G401 (cell line): ENCODE measurements at places on chromosomes 4 and X.

- DNase-seq: no peak
These were observed 19.1 kb downstream of the SPANXN2 start for GRCh38 chrX:143701460-143701859.

DNA sequence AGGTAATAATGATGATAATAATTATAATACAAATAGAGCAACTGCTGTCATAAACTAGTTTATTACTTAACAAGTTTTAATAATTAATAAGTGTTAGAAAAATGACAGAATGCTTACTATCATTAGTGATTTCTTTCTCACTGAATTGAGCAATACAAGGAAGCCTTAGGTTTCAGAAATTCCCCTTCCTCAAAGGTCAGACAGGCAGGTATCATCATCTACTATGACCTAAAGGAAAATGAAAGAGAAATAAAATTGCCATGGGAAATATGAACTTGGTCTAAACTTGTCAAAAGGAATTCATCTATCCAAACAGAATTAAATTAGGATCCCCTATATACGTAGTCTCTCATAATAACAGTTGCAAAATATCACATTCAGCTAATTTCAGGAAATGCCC is 56.3 kb upstream of the SLC7A11 start:
- DNase-seq: no peak

- no peak for DNase-seq
These were observed 4.7 kb downstream of the SLIT2 start for GRCh38 chr4:20256381-20256881.

- no peak for DNase-seq
These were observed 79.8 kb upstream of the OGT start for GRCh38 chrX:71453056-71453455.

DNA sequence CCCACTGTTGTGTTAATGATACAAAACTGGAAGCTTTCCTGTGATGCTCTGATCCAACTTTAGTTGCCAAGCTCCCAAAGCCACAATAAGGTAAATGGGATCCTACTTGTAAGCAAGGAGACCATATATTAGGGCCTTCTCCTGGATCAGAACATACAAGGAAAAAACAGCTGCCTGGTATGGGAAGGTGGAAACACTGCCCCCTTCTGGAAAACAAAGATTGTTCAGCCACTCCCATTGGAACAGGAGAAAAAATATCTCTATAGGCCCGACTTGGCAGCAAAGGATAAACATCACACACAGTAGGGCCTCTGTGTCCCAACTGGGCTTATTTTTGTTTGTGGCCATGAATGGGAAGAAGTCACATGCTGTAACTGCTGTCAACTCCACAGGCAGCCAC is 166.5 kb downstream of the TBX22 start:
- no peak for DNase-seq

DNA sequence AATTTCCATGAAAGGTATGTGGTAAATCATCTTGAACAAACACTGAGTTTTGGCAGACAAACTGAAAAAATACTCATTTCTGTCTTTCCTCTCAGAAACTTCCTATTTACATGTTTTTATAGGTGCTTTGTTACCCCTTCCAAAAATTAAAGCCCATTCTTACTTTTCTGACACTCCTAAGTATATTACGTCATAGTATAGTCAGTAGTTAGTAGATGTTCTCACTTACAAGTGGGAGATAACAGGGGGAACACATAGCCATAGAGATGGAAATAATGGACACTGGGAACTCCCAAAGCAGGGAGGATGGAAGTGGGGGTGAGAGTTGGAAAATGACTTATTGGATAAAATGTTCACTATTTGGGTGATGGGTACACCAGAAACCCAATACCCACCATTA is 28.8 kb downstream of the TXK start:
- no peak for DNase-seq

GRCh38 chr4:10506077-10506476 is 48.9 kb upstream of the ZNF518B start:
- no peak for DNase-seq

GRCh38 chr4:141247430-141247780 is 26.7 kb downstream of the ZNF330 start:
- DNase-seq: no peak

DNA sequence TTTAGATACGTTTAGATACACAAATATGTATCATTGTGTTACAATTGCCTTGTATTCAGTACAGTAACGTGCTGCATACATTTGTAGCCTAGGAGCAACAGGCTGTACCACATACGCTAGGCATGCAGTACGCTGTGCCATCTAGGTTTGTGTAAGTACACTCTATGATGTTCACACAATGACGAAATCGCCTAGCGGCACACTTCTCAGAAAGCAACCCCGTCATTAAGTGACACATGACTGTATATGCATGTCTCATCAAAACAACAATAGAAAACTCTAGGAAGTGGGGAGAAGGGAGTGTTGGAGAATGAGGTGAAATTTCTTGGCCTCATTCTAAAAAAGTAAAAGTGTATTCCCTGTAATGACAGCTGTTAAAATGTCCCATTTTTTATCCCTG is 32.7 kb downstream of the CCDC149 start:
- DNase-seq: no peak

- no peak for DNase-seq
These were observed 437.1 kb upstream of the CTSO start for GRCh38 chr4:156390599-156391324.

- DNase-seq: no peak
These were observed 379.5 kb upstream of the FGF13 start for GRCh38 chrX:139091066-139091465.

GRCh38 chrX:70049925-70050324 is at the start of gene AWAT2:
Gene AWAT2 (minus strand): TSS chrX:70049938. CDS start chrX:70049932, 6 bp downstream.
- no peak for DNase-seq

- no peak for DNase-seq
These were observed 474.4 kb downstream of the RAPGEF2 start for GRCh38 chr4:159577241-159577640.

DNA sequence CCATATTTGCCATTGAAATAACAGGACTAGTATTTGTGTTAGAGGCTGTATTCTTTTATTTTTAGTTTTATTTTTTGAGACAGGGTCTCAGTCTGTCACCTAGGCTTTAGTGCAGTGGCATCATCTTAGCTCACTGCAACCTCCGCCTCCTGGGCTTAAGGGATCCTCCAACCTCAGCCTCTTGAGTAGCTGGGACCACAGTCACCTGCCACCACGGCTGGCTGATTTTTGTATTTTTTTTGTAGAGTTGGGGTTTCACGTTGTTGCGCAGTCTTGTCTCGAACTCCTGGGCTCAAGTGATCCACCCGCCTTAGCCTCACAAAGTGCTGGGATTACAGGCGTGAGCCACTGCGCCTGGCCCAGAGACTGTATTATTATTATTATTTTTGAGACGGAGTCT is 15.3 kb downstream of the TMEM131L start:
- no peak for DNase-seq

DNA sequence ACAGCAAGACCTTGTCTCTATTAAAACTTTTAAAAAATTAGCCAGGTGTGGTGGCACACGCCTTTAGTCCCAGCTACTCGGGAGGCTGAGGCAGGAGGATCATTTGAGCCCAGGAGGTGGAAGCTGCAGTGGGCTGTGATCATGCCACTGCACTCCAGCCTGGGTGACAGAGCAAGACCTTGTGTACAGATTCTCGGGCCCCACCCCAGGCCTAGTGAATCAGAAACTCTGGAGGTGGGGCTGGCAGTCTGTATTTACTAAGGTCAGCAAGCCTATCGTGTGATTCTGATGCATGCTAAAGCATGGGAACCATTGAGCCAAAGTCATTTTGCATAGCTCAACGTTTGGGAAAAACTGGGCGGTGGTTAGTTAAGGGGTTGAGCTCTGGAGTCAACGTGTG is 3.5 kb downstream of the S100G start:
- DNase-seq: no peak

GRCh38 chr4:82898322-82899243 is 2.0 kb upstream of the THAP9 start:
- peak; percentile 25 for DNase-seq

GRCh38 chrX:67651437-67652142 is 107.8 kb downstream of the AR start:
- DNase-seq: no peak

DNA sequence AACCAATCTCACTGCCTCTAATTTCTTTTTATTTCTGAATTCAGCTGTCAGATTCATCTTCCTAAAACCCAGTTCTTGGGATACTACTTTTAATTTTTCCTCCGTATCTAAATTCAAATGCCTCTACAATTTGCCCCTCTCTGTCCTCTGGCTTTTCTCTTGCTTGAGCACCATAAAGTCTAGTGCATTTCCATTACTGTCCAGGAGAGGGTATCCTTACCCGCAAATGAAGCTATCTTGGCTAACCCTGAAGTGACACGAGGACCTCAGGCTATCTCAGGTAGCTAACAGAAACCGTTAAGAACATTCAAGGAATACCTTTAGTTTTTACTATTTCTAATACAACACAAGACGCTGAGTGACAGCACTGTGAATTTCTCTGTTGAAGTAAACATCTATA is 49.4 kb upstream of the PRR32 start:
- DNase-seq: peak; percentile 1

DNA sequence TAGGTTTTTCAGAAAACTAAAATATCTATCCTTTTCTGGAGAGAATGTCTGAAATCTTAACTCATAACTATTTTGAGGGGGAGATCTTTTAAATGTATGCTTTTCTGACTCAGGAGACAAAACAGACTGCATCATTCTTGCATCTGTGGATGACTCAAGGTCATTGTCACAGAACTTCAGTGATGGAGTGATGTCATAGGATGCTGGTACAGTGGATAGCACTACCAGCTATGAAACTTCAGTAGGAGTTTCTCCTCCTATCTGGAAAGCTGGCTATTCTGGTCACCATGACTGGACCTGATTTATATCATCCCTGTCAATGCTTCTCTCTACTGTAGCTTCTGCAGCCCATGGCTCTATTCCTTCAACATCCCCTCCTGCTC is 50.3 kb downstream of the PARM1 start:
- DNase-seq: no peak

DNA sequence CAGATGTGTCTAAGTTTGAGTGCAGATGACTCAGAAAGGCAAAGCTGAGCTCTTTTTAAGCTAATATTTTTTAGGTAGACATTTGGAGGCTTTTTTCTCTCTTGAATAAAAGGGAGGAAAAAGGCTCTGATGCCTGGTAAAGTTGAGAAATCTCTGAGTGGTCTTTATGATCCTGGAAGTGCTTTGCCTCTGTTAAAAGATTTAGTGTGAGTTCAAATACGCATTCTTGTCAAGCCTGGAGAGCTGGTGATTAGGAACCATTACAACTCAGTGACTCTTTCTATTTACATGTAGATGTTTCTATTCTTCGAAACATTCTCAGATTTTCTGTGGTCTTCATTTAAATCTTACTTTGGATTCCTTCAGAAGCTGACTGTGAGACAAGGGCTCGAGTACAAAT is 143.4 kb upstream of the MED14 start:
- DNase-seq: no peak

DNA sequence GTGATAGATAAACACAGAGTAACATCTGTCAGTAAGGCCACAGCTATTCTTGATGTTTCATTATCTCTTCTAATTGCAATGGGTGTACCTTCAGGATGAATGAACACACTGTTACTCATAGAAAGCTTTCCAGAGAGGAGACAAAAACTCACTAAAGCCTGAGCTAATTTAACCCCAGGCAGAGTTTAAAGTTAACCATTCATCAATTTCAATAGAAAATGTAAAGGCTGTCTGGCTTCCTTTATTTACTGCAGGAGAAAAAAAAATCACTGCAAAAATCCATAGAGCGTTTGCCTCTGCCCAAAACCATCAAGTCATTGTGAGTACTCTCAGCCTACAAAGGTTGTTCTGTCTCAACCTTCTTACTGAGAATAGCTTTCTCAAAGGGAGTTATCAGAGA is 376.9 kb downstream of the PPP4R3C start:
- DNase-seq: no peak

DNA sequence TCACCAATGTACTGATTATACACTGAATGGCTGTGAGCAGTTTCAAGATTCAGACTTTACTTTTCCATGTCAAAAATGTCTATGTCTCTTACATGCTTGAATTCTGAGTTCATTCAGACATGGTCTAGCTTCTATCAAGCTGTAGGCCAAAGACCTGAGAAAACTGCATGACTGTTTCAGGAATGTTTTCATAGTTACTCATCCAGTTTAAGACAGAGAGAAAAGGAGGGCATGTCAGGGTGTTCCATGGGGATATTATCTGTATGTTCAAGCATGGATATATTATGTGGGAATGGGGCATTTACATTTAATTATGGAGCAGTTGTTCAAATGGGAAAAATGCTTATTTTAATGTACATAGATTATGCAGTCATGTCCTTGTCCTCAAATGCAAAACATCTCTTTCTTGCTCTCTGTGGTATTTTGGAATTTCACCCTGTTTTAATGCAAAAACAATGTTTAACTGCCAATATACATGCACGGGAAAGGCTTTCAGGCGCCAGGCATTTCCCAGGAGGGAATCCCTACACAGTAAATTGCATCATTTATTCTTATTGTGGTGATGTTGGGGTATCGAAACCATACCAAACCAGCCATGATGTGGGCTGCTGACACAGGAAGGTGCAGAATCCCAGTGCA is 429.1 kb upstream of the INTU start:
- no peak for DNase-seq

DNA sequence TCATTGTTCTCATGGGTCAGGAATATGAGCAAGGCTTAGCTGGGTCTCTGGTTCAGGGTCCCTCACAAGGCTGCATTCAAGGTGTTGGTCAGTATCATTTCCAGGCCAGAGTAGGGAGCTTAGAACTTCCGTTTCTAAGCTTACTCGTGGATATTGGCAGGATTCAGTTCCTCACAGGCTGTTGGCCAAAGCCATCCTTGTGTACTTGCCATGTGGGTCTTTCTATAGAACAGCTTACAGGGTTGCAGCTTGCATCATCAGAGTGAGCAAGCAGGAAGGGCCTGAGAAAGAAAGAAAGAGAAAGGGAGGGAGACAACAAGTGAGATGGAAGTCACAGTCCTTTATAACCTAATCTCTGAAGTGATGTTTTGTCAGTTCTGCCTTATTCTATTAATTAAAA is 5.1 kb upstream of the LIMCH1 start:
- no peak for DNase-seq

DNA sequence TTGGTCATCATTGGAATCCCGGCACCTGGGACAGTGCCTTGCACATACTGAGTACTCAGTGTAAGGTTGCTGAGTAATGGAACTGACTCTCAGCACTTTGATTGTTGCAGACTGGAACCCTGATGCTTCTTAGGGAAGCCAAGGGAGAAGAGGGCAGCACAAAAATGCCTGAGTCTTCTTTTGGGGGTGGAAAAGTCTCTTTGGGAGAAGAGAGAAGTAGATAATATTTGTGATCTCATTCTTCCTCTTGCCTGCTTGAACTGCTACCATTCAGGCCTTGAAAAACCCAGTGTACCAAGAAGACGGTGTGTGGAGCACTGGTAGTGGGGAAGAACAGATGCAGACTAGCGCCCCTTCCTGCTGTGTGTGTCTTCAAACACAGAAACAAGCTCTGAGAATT is 12.3 kb downstream of the SFRP2 start:
- no peak for DNase-seq

DNA sequence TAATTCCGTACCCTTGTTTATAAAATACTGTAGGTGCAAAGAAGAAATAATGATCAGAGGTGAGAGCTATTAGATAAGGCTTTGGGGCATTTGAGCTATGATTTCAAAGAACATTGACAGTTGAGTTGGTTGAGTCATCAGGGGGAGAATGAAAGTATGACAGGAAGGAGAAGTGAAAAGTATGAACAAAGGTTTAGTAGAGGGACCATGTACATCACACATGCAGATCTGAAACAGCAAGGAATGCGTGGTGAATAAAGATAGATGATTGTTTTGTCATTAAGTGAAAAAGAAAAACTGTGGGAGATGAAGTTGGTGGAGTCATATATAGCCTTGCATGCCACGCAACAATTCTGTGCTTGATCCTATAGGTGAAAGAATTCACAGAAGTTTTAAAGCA is 163.1 kb downstream of the ARAP2 start:
- no peak for DNase-seq
